ENCODE measurements at places on chromosomes 4 and X. TPM values are rescaled to one million over a fixed set of nuclear protein-coding genes. Genes with fewer than 3 reads are reported as not detected.

- no peak for DNase-seq
Measured at GRCh38 chr4:28462766-28463700, 1602.4 kb downstream of the STIM2 start.

DNA sequence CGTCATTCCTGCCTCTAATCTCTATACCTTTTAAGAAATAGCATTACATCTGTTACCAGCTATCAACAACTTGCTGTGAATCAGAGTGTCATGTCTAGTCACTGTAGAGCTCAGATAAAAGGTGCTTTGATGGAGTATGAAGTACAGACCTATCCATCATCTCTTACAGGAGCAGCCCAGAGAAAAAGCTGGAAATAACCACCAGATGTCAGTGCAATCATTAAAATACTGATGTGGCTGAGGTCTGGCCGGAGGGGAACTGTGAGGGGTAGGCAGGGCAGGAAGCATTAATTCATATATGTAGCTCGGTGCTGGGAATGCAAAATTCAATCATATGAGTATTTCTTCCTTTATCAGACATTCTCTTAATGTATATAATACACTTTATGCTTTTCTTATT, 100.6 kb downstream of the AKAP4 start:
- peak; percentile 45 for DNase-seq

GRCh38 chr4:86521373-86521969, 72.6 kb upstream of the PTPN13 start:
- DNase-seq, result no peak

- no peak for DNase-seq
Measured at GRCh38 chr4:73376251-73376650, 27.8 kb upstream of the ALB start.

DNA sequence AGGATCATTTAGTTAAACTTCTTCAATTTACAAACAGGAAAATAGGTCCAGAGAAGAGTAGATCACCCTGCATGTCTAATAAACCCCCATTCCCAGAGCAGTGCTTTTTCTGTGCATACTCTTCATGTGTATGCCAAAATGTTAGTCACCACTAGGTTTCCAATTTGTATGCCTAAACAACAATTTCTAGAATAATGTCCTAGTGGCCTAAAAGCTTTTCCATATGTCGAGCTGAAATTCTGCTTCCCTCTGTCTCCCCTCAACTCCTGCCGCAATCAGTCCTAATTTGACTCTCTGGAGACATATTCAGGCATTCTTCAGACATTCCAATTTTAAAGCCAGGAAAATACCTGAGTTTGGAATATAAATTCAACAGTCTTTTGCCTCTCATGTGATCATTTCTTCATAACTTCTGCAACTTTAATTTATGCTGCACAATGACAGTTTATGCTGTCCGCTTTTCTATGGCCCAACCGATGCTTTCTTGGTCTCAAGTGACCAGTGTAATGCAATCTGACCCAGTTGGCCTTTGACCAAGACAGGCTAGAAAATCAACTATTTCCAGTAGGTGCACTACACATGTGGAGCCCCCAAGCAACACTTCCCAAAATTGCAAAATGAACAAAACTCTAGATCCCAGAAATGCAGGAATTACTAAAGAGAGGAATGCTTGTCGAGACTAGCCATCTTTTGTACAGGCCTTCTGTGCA, 122.9 kb upstream of the FMR1 start:
- no peak for DNase-seq

- DNase-seq, result no peak
Measured at GRCh38 chrX:19981947-19982346, 8.9 kb downstream of the BCLAF3 start.

DNA sequence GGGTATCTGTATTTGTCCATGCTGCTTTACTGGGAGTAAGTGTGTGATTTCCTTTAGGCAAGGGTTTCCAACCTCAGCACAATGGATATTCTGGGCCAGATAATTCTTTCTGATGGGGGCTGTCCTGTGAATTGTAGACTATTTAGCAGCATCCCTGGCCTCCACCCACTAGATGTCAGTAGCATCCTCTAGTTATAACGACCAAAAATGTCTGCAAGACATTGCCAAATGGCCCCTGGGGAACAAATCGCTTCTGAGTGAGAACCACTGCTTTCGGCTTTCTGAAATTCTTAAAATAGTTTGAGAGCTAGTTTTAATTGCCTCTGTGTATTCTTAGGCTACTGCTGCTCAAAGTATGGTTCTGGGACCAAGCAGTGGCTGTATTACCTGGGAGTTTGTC, 81.2 kb upstream of the GPM6B start:
- DNase-seq, result no peak

GRCh38 chr4:14650127-14650526, 352.2 kb upstream of the CPEB2 start:
- no peak for DNase-seq

DNA sequence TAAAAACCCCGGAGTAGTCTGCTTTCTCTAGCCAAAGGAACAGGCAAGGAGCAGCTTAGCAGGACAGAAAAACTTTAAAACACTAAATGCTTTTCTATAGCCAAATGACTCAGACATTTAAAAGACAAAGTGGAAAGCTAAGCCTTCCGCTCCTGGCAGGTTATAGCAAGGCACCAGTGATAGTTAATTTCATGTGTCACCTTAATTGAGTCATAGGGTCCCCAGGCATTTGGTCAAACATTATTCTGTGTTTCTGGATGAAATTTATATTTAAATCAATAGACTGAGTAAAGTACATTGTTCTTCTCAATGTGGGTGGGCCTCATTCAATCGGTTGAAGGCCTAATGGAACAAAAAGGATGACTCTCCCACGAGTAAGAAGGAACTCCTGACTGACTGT, 885.7 kb upstream of the ADGRL3 start:
- no peak for DNase-seq

- peak; percentile 1 for DNase-seq
Measured at GRCh38 chrX:118325453-118325852, 20.5 kb upstream of the WDR44 start.

DNA sequence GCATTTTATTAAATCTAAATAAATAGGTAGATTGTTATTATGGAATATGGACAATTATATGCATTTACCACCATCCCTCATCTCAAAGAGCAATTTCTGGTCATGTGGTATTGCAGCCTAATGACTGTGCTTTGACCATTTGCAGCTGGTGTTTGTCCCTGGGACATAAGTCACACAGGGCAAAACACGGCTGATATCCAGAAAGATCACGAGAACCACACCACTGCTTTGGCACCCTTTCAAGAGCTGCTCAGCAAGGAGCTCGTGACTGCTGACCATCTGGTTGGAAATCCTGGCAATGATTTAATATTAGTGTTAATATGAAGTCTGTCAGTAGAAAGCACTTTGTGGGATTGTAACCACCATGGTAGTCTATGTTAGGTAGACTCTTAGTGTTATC, 545.0 kb downstream of the GBA3 start:
- no peak for DNase-seq

The ATG4A gene
- total RNA-seq, result 28.7 TPM

The FAM13A gene
- 9.4 TPM for total RNA-seq

The PPM1K gene
- 8.6 TPM for total RNA-seq
